ENCODE measurements at places on chromosomes 1 and 21.

DNA sequence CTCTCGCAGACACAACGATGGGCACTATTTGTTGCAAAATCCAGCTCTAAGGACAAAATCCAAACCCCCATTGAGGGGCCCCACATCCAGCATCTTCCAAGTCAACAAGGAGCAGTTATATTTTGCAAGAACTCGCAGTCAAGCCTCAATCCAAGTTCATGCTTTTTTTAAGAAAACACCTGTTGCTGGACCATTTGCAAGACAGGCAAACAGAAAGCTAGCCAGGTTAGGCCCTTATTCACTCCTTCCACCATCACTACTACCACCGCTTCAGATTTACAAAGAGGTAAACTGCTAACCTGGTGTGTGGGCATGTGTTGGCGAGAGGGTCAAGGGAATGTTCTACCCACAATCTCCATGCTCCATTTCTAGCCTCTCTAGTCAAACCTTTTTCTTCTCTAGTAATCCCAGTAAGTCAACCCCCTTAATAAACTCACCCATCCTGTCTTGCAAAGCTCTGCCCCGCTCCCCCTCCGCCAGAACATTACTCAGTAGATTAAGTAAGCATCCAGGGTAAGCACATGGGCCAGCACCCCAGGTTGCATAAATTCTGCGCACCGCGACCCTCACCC, 703 bp downstream of the ERI3 start:
- no peak for DNase-seq

DNA sequence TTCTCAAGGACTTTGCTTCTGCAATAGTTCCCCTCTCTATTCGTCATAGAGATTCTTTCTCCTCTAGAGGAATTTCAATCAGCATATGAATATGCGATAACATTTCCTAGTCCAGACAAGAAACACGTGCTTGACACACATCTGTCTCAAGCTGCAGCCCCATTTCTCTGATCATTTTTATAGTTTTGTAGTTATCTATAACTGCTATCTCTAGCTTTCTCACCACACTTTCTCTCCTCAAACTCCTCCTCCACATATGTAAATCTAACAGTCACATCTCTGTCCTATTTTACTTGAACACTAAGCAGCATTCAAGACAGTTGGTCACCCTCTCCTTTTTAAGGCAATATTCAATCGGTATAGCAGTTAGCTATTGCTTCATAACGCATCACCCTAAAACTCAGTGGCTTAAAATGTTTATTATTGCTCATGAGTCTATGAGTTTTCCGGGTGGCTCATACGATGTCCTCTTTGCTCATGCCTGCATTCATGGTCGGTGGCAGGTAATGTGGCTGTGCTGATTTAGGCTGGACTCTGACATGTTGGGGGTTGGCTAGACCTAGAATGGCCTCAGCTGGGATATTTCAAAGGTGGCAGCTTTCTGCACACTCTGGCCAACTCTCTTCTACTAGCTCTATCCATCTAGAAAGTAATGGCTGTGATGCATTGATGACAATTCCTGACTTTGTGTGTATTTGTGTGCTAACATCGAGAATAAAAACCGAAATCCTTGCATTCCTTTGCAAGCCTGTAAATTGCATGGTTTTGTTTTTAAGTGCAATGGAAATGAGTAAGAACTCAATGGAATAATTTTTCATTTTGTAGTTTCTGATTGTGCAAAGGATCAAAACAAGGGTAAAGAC, 20.6 kb downstream of the ATP6V1G3 start:
- DNase-seq, result no peak

GRCh38 chr1:212587888-212588510, 20.6 kb upstream of the ATF3 start:
- no peak for DNase-seq

DNA sequence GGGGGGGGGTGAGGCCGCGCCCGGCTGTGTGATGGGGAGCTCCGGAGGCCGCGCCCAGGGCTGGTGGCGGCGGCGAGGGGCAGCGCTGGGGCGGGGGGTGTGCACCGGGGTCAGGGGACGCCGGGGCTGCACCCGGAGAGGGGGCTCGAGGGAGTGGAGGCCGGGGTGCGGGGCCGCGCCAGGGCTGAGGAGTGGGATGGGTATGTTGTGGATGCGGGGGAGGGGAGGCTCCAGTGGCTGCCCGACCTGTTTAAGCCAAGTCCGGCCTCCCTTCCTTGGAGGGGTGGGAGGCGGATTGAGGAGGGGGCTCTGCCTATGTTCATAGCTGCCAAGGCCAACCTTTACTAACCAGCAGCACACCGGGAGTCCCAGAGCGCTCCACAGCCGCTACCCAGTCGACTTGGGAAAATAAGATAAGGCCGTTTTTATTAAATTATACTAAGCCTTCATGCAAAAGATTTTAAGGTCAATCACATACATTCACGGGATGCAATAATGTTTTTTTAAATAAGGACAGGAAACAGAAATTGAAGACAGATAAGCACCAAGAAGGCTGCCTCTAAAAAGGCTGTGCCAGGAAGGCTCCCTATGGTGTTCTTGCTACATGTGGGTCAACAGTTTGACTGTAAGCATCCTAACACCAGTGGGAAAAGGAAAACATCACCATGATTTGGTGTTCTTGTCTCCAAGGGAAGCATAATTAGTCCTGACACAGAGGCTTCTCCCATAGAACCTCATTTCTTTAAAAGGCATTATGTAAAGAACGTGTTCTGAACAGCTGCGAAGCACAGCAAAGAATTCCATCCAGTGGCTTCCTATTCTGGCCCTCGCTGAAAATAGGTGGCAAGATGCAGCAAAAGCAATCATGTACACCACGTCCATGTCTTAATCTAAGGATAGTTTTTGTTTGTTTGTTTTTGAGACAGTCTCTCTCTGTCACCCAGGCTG, 626 bp upstream of the HLCS start:
- DNase-seq, result no peak

- DNase-seq, result no peak
Measured at GRCh38 chr1:21687081-21687529, 17.9 kb upstream of the RAP1GAP start.

DNA sequence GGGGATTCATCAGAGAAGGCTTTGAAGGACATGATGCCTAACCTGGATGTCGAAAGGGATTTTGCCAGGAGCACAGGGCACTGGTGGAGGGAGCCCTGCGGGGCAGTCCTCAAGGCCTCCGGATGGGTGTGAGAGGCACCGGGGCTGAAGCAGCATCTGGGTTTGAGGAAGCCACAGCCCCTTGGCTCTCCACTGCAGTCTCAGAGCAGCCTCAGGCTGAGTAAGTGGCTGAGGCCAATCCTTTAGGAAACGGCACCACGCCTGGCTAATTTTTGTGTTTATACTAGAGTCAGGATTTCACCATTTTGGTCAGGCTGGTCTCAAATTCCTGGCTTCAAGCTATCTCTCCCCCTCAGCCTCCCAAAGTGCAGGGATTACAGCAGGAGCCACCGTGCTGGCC, 12.0 kb downstream of the ERVH48-1 start:
- DNase-seq, result no peak

DNA sequence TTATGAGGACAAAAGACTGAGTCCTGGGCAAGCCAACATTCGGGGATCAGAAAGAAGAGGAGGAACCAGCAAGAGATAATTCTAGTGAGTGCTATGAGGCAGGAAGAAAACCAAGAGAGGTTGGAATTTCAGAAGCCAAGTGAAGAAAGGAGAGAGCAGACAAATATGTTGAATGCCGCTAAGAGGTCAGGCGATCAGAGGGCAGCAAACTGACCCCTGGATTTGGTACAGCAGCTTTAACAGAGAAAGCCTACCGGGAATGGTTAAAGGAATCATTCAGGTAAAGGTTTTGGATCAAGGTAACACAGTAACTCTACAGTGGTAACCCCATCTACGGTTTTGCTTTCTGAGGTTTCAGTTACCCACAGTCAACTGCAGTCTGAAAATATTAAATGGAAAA, 5.4 kb downstream of the CLCC1 start:
- DNase-seq, result no peak

- no peak for DNase-seq
Measured at GRCh38 chr1:36211841-36212240, 12.4 kb upstream of the THRAP3 start.

GRCh38 chr1:44409757-44410156, 4.7 kb downstream of the RNF220 start:
- no peak for DNase-seq

GRCh38 chr1:59468828-59469428, 172.0 kb downstream of the FGGY start:
- no peak for DNase-seq
